ENCODE measurements at places on chromosomes 1 and 21.

DNA sequence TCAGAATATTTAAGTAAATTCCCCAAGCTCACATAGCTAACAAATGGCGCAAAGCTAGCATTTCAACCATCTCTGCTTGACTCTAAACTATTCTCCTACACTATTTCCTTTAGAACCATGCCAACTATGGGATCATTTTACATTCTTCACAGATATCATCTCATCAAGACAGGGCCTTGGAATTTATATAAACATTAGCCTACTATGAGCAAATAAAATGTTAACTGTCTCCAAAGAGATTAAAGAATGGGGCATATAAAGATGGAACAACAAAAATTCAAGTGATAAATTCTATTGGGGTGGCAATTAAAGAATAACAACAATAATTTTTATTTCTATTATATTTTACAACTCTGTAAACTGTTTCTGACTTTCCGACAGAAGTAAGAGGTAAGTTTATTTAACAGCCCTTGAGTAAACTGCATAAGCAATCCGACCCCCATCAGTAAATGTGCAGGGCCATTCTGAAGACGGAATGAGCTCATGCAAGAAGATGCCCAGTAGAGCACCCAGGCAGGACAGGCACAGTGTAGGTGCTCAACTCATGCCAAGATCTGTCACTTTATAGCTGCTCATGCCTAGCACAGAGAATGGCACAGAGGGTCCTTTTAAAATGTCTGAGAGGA lies 261.9 kb downstream of the VAV3 start:
- DNase-seq: no peak

DNA sequence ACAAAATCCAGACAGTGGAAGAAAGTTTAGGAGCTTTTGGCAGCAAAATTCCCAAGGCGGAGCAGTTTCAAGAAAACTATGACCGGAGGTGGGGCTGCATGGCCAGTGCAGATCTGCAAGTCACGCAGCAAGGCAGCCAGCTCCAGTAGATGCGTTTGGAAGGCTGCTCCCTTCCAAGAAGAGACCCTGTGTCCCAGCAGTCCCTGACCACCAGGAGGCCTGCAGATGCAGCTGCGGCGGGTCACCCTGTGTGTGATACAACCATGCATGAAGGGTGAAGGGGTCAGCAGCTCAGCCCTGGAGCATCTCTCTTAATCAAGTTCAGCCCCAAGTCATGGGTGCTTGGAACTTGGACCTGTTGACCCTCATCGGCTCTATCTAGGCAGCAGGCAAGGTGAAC lies 29.3 kb downstream of the GPR157 start:
- no peak for DNase-seq

GRCh38 chr21:42003051-42003461 lies 7.1 kb downstream of the ZBTB21 start:
- DNase-seq: no peak

DNA sequence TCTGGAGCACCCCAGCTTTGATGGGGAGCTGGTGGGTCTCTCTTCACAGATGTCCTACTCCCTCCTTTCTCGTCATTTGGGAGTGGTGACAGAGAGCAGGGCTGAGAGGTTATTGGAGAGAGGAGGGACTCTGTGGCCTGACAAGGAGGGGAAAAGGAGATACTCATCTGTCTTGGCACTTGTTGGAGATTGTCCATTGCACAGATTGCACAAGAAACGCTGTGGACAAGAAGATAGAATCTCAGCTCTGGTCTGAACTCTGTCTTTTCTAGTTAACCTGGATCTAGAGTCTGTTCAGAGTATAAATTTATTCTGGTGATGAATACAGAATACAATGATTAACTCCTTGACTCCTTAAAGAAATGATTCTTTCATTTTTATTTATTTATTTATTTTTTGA lies 22.4 kb upstream of the SMAP2 start:
- DNase-seq: no peak

GRCh38 chr1:18534810-18535205 lies 54.1 kb downstream of the KLHDC7A start:
- DNase-seq: no peak

DNA sequence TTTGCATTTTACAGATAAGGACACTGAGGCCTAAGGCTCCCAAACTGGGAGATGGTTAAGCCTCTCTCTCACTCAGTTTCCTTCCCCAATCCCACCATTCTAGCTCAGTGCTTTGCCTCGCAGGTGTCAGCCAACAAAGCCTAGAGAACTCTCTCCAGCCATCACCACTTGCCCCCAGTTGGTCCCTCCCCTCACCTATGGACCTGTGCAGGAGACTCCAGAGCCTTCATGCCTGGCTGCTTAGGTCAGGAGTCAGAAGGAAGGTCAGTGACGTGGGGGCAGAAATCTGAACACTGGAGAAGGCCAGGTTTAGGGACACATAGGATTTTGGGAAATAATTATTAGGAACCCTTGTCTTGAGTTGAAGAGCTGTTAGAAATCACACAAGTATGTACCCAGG lies 295.3 kb downstream of the PTPRU start:
- no peak for DNase-seq

DNA sequence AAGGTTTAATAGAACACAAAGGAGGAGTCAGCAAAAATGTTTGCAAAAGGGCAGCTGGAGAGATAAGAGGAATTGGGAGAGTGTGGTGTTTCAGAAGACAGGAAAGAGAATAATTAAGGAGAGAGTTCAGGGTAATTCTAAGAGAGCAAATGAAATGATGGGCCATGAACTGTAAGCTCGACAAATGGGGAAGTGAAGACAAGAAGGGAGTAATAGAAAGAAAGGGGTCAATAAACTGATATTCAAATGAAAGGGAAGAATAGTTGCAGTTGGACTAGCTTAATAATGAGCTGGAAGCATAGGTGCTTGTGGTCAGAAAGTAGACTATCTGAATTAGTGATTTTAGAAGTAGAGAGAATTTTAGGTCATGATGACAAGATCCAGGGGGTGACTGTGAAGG lies 15.6 kb upstream of the RNF220 start:
- DNase-seq: no peak

DNA sequence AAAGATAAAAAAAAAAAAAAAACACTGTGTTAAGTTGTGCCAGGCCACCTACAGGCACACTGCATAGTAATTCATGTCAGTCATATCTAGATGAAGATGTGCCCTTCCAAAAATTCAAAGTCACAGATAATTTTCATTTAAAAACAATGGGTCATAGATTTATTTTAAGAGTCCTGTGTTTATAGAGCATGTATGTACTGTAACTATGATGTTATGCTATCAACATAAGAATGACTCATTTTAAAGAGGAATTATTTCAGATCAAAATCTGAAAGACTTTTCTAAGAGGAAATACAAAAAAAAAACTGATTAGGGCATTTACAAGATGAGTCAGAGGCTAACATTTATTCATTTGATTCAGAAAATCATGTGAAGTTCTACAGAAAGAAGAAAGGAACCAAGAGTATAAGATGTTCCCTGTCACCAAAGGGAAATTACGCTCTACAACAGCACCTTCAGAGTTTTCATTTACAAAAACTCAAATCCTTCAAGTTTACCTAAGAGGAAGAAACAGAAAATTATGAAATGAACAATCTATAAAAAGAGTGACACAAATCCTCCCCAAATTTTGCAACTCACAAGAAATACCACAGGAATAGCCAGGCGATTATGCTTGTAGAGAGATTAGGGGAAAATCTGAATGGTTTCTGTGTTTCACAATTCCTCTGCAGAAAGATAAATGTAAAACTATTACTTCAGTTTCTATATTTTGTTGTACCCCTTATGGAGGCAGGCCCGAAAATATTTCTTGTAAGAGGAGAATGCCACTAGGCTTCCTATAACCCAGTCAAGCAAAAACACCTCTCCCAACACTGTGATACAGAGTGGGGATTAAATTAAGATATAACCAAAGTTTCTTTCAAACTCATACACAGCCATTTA lies 13.8 kb downstream of the TP53BP2 start:
- no peak for DNase-seq

DNA sequence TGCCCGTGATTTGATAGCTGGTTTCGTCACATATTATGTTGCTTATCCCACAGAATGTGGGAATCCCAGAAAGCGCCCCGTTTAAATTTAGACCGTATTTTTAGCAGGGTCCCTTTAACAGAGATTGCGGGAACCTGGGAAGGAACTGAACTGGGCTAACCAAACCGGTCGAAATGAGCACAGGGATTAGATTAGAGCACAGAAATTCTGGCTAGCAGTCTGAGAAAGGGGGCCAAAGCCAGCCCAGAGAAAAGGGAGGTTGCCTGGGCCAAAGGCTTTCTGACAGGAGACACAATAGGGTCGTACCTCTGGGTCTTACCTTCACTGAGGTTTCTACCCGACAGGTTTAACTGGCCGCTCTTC lies 327 bp downstream of the LRRC40 start:
- DNase-seq: no peak

DNA sequence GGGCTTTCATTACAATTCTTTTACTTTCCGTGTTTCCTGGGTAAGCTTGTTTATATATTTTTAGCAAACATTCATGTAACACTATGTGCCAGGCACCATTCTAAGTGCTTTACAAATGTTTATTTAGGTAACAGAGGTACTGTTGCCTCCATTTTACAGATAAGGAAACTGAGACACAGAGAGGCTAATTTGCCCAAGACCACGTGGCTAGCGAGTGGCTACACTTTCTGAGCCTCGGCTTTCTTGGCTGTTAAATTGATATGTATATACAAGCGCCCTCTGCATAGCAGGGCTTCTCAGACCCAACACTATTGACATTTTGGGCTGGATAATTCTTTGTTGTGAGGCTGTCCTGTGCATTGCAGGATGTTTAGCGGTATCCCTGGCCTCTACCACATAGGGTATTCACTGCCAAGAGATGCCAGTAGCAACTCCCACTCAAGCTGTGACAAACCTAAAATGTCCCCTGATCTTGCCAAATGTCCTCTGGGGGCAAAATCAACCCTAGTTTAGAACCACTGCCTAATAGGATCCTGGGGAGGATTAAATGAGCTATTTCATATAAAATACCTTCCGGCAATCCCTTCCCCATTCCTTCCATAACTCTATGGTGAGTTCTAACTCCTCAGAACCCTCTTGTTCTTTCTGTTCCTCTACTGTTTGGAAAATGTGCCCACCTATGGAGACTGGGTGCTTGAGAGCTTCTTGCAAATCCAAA lies 17.2 kb upstream of the ID3 start:
- DNase-seq: no peak

GRCh38 chr21:42836402-42836666 lies 43.0 kb downstream of the WDR4 start:
- DNase-seq: no peak

DNA sequence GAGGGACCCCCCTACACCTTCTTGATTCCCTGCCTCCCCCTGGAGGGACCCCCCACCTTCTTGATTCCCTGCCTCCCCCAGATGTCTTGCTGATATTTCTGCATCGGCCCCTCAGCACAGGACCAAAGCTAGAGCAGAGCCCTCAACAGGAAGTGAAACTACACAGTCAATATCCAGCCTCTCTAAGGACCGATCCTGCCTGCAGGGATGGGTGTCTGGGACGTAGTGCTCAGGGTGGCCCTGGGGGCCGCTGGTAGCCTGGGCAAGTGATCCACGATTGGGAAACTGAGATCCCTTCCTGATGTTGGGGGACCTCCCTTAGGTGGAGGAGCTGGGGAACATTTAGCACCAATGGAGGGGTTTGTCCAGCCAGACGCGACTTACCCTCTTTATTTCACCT lies 3.9 kb upstream of the LEFTY2 start:
- DNase-seq: no peak

- DNase-seq: no peak
Measured at GRCh38 chr1:192151176-192151575, 7.1 kb upstream of the RGS18 start.

- no peak for DNase-seq
Measured at GRCh38 chr1:84060781-84061180, 61.8 kb upstream of the TTLL7 start.

GRCh38 chr1:30311749-30312148 lies 411.6 kb downstream of the MATN1 start:
- no peak for DNase-seq

- DNase-seq: no peak
Measured at GRCh38 chr1:43531906-43532584, 1.4 kb downstream of the PTPRF start.

DNA sequence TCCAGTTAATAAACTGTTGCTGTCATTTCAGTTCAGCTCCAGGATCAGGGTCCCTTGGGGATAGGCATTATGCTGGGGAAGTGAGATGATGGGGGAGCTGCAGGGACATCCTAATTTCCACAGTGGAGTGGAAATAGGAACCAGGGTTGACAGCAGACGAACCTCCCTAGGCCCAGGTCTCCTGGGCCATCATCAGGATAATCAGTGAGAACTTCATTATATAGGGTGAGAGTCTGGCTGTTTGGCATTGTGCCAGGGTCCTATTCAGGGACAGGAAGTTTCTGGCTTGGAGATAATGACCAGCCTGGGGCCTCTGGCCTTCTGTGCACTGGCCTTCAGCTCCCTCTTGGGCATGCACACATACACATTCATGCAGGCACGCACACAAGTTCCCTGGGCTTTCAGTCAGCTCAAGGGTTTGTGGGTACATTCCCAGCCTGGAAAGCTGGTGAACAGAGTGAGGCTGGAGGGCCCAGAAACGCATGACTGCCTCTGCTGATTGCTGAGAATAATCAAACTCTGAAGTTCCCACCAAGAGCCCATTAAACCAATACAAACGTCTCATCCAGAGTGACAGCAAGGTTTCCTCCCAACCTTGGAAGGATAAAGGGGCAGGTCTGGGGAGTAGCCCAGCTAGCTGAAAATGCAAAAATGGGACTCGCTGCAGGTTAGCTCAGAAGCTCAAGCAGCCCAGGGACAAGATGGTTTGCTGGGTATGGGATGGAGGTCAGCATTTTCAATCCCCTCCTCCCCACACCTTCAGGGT lies 13.9 kb upstream of the LRIG2 start:
- no peak for DNase-seq

GRCh38 chr1:4602462-4603294 lies 51.7 kb upstream of the AJAP1 start:
- no peak for DNase-seq

DNA sequence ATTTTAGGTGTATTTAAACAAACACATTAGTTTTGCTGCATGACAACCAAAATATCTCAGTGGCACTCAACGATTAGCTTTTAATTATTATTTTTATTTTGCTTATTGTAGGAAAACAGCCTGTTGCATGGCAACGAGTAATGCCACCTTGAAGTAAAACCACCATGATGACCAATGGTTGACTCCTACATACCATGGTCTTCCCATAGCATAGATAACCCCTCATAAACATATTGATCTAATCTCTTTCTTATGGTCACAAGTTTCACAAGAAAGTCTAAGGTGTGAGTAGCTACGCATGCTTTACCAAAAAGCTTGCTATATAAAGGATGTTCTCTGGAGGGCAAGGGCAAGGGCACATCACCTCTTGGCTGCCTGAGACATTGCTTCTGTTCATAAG lies 61.5 kb upstream of the PTBP2 start:
- no peak for DNase-seq

DNA sequence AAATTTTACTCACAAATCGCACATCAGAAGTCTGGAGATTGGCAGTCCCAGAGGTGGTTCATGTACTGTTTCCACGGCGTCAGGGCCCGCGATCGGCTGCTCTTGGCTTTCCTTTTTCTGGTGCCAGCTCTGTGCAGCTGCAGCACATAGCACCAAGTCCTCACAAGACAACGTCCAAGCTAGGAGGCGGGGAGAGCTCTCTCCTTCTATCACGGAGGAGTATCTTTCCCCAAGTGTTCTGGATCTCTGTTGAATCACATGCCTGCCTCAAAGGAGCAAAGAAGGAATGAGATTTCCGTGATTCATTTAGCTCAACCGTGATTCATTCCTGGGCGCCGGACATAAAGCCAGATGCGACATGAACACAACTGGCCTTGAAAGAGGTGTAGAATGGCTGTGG lies 25.5 kb downstream of the MT1HL1 start:
- no peak for DNase-seq

GRCh38 chr1:174406421-174406820 lies 41.3 kb upstream of the GPR52 start:
- no peak for DNase-seq

GRCh38 chr21:44485254-44485793 lies 30.0 kb downstream of the LRRC3 start:
- DNase-seq: peak; percentile 62
